ENCODE measurements at places on chromosomes 1 and 21. TPM values are rescaled to one million over a fixed set of nuclear protein-coding genes. Genes with fewer than 3 reads are reported as not detected.

DNA sequence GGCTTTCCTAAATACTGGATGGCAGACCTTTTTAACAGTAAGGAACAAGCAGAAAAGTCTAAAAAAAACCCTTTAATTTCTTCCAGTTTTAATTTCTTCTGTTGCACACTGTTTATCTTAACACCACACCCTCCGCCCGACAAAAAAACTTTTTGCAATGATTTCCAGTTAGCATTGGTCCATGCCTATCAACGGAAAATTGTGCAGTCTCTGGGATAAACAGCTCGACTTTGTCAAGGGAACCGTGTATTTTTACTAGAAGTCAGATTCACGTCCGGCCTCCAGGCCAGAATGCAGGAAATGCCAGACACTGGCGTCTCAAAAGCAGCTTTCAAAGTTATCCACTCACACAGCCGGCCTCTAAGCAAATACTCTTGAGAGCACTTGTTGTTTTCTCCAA, 378 bp upstream of the NUP210L start:
- DNase-seq: no peak

GRCh38 chr1:187275985-187276575, 447.3 kb downstream of the PLA2G4A start:
- no peak for DNase-seq

BMP8B gene
- total RNA-seq: 5.7 TPM

- no peak for DNase-seq
These were observed 6.0 kb upstream of the SMIM12 start for GRCh38 chr1:34865573-34865972.

DNAI4 gene
- total RNA-seq: 6.5 TPM

TMEM240 gene
- not detected for total RNA-seq

- no peak for DNase-seq
These were observed 30.5 kb downstream of the CCDC185 start for GRCh38 chr1:223423641-223424233.
